Stimulated activated CD4-positive, alpha-beta T cell treated with anti-CD3 and anti-CD28 coated beads, Interleukin-1b, Interleukin-23, amount 100 ng/mL, for 1 hour (primary cell): ENCODE measurements at places on chromosomes 5 and 9.

GRCh38 chr9:135914921-135915320 lies 7.6 kb upstream of the CAMSAP1 start:
- no peak for DNase-seq

DNA sequence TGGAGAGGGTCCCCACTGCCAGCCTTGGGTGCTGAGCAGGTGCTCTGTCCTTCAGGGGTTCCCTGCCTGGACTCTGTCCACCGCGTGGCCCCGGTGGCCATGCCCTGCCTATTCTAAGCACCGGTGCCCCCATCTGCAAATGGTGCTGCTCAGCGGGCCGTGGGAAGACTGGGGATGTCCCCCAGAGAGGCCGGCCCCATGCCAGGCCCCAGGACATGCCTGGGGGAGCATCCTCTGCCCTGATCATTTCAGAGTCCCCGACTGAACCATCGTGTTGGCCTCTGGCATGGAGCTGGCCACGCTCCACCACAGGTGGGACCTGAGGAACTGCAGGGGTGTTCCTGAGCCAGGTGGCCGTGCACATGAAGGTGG lies 64.7 kb downstream of the RXRA start:
- DNase-seq, result no peak

- DNase-seq, result no peak
Measured at GRCh38 chr5:10689391-10690081, 71.5 kb downstream of the DAP start.

GRCh38 chr9:87375397-87376073 lies 122.1 kb upstream of the DAPK1 start:
- no peak for DNase-seq

DNA sequence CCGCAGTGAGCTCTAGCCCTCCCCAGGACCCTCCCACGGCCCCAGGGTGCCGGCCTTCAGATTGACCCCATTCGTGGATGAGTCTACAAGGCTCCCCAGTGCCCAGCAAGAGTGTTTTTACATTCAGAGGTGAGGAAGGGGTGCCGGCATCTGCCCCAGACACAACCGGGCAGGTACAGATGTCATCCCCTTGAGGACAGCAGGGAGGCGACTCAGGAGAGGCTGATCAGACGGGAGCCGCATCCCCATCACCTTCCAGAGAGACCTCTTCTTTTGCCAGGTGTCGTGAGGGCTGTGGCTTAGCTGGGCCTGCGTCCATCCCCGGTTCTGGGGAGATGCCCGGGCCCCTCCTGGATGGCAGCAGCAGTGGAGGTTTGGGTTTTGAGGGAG lies 4.3 kb upstream of the LRRC14B start:
- DNase-seq, result no peak

- no peak for DNase-seq
Measured at GRCh38 chr5:96247708-96248107, 185.3 kb downstream of the PCSK1 start.

- no peak for DNase-seq
Measured at GRCh38 chr9:27534131-27534530, 4.5 kb upstream of the MOB3B start.

GRCh38 chr5:131209506-131210150 lies 38.9 kb downstream of the LYRM7 start:
- DNase-seq, result peak; percentile 6

DNA sequence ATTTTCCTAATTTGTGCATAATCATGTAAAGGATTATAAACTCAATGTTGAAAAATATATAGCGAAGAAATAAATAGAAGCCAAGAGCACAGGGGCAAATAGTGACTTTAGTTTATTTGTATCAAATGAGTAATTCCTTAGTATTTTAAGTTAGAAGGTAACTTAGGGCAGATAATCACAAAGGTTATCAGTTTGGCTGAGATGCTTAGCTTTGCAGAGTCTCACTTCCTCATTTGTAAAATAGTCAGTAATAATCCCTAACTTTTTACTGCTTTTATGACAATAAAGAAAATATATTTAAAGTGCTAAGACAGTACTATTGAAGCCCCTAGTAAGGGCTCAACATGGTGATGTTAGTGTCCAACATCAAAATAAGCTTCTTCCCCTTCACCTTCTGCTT lies 297.4 kb upstream of the TUSC1 start:
- no peak for DNase-seq

GRCh38 chr5:91293131-91293530 lies 90.0 kb downstream of the ARRDC3 start:
- DNase-seq, result no peak

GRCh38 chr5:170233358-170233892 lies 640 bp downstream of the C5orf58 start:
- DNase-seq, result no peak

DNA sequence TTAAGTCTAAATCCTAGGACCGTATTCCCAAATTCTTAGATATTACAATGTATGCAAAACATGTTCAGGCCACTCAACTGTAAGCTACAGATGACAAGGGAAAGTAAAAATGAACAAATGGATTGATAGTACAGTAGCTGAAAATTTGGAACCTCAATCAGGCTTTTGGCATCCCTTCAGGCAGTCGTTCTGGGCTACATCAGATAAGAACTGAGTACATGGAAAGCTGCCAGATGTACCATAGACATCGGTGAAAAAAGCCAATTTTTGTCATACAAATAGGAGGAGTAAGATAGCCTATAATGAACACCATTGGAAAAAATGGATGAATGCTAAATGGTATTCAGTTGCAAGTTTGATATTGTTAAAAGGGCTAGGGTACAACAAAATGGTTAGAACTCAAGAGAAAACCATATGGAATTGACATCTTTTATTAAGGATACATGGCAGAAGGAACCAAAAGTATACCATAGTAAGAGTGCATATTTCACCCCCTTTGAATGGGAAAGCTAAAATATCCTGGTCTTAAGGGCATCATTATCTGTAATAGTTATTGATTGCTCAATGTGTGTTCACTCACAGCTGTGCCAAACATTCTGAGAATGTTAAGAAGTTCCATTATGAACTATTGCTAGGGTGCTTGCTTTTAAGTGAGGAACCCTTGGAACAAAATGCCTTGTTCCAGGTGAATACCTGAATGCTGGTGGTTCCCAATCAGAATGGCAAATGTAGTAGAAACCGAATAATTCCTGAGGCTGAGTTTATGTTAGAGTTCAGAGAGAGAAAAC lies 86.4 kb downstream of the NR3C1 start:
- DNase-seq, result no peak

DNA sequence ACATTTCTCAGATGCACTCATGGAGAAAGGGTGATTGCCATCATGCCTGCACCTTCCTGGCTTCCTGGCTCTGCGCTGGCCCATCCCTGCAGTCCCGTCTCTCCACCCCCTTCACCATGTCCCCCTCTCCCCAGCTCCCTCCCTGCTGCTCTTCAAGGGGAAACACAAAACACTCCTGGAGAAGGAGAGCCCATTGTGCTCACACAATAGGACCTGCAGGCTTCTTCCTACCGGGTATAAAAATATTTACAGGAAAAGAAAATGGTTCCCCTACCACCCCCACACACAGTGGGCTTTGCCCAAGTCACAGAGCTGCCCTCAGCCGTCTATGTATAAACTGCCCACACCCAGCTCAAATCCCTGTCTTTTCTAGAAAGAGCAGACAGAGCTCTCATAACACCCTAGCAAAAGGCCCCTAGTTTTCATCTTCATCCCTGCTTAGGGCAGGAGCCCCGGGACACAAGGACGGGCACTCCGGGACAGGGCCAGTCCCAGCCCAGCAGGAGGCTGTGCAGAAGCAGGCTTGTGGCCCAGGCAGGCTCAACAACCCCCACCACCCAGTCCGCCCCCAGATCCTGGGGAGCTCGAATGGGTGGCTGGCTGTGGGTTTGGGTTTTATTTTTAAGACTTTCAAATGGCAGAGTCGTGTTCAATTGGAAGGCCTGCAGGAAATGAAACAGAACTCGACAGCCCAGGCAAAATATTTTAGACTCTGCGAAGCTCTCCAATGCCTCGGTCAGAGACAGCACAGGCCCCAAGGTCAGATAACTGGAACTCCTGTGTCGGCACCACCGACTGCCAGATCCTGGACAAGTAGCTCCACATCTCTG lies 77.3 kb downstream of the LRSAM1 start:
- no peak for DNase-seq

GRCh38 chr9:8816361-8816760 lies 1016.8 kb upstream of the DMAC1 start:
- no peak for DNase-seq

DNA sequence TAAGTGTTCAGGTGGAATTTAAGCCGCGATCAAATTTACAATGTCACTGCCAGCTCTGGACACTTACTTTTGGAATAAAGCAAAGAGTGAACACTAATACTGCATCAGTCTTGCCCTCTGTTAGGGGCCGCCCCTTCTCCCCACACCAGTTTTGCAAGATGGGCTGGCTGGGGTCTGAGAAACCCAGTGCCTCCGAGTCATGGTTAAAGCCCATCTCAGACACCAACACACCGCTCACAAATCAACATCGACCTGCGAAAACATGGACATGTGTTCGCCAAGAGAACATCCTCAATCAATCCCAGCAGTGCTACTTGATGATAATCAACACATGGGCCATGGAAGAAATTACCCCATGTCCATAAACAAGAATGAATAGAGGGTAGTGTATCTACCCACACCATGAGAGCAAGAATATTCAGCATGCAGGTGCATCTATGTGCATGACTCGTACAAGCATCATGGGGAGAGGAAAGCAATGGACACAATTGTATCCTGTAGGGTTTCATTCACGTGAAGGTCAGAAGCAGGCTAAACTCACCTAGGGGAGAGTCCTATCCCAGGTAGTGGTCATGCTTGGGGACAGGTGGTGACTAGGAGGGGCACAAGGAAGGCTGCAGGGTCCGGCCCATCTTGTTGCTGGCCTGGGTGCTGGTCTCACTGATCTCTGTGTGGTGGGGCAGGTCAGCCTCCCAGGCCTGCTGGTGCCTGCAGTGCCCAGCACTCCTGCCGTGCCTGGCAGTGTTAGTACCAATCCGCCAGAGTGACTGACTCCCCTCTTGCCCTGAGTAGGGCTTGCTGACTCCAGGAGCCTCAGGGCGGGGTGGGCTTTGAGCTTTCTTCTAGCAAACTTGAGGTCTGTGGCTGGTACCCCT lies 5.0 kb downstream of the S1PR3 start:
- DNase-seq, result no peak

GRCh38 chr9:114486205-114486963 lies 18.9 kb downstream of the WHRN start:
- DNase-seq, result no peak

- DNase-seq, result no peak
Measured at GRCh38 chr9:27542508-27542907, 12.9 kb upstream of the MOB3B start.

- DNase-seq, result no peak
Measured at GRCh38 chr9:73093016-73093739, 58.5 kb upstream of the ANXA1 start.

- no peak for DNase-seq
Measured at GRCh38 chr9:34343090-34343489, 13.7 kb downstream of the NUDT2 start.

- DNase-seq, result no peak
Measured at GRCh38 chr9:126678989-126679388, 65.3 kb downstream of the LMX1B start.

GRCh38 chr5:45694255-45694814 lies 1.8 kb downstream of the HCN1 start:
- no peak for DNase-seq

DNA sequence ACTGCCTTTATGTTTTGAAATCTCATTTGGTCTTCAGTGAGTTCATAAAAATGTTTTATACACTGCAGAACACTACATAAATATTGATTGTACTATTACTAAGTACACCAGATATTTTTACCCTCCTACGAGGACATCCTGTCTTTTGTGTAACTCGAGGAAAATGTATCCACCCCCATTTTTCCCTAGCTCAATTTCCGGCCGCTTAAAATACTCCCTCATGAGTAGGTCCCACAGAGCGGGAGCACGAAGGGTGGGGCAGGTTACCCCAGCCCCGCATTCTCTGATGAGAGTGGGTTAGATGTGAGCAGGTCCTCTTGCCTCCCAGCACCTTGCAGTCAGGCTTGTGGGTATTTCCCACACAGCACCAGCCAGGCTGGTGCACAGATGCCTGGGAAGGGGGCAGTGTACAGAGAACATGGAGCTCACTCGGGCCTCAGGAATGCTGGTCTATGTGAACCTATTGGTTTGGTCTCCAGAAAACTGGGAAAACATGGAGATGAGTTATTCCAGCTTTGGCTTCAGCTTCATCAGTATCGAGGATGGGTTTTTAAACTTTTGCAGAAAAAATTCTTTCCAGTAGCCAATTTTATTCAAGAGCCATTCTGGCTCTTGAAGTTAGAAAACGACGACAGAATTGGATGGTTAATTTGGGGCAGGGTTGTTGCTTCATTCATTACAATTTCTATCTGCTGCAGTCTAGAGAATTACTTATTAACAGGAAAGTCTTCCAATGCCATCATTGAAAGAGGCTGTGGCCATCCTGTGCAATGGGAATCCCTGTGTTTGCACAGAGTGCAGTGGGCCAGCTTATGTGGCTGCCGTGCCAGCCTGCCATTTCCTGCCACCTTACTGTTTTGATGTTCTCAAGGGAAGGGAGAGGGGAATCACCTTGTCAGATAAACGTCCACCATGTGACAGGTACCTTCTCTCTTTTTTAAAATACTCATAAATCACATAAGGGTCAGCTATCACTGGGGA lies 73.2 kb downstream of the WDR41 start:
- DNase-seq, result no peak

GRCh38 chr5:157197086-157197485 lies 16.4 kb downstream of the ITK start:
- DNase-seq, result no peak

- no peak for DNase-seq
Measured at GRCh38 chr5:59835800-59836199, 57.7 kb downstream of the PDE4D start.

- no peak for DNase-seq
Measured at GRCh38 chr5:168014433-168015123, 276.9 kb upstream of the WWC1 start.

- DNase-seq, result no peak
Measured at GRCh38 chr5:125668884-125669283, 754.3 kb upstream of the GRAMD2B start.

GRCh38 chr9:89536145-89536574 lies 38.2 kb upstream of the SEMA4D start:
- DNase-seq, result no peak
